Ovary (tissue), 10 donors: ENCODE measurements at places on chromosomes 2 and 18.
A peak's percentile ranks its signal among the peaks of the same experiment; 100 is the strongest.

- DNase-seq = no peak
Measured at GRCh38 chr2:176751314-176752227, 461.0 kb upstream of the HNRNPA3 start.

DNA sequence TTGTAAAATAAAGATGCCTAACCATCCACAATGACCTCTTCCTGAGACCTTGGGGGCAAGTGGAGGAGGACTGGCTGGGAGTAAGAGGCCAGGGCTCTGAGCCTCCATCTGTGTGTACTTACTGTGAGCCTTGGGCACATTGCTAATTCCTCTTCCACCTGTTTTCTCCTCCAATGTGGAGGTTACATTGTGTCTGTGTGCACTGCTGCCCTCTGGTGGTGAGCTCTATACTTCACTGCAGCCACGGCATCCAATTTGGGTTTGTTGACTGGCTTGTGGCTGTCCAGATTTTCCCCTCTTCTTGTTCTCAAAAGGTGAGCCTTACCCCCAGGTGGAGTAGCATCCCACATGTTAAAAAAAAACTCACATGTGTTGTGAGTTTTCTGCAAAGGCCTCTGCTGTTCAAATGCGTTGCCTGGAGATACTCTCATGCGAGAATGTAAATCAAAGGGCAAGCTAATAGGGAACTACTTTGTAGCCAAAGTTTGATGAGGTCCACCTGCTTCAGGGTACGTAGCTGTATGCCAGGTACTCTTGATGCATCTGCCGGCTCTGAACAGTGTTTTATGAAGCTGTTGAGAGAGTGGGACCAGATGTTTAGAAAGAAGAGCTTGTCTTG is 80.8 kb downstream of the APOB start:
- peak; percentile 69 for DNase-seq

- peak; percentile 86 for DNase-seq
Measured at GRCh38 chr2:207143215-207144172, 22.3 kb downstream of the KLF7 start.

DNA sequence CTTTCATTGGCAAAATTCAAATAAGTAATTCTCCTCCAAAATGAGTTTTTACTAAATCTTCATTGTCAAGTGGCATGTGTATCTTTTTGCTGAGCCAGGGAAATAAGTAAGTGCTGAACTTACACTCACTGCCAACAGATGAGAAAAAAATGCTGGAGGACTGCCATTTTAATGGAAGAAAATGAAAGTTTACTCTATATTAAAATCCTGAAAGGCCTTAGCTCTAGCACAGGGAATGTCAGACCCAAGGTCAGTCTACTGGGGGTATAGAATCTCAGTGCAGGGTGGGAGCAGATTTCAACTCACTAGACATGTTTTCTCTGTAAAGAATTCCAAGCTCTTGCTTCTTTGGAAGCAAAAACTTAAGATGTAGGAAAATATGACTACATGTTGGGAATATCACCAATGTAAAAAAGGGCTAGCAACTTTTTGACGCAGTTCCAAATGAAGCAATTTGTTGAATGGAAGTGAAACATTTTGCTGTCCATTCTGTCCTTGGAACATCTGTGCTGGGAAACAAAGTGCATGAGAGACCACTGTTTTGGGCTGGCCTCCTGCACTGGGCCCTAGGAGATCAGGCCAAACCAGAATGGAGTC is 127.0 kb downstream of the ST6GAL2 start:
- no peak for DNase-seq

GRCh38 chr2:138123741-138124140 is 159.5 kb downstream of the HNMT start:
- DNase-seq = no peak

DNA sequence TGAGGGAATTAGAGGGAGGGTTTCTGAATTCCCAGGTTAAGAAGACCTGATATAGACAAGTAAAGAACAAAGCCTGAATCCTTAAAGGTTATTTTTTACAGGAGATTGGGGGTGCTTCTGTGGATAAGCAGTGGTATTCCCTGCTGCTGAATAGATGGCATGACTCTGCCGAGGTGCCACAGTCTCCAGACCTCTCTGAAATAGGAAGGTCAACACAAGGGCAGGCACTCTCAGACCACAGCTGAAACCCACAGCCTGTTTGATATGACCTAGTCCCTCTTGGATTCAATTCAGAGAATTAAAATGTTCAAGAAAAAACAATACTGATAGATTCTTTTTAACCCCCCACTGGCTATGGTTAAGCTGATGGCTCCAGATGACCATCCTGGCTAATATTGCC is 259.3 kb downstream of the PTGR3 start:
- DNase-seq = no peak

DNA sequence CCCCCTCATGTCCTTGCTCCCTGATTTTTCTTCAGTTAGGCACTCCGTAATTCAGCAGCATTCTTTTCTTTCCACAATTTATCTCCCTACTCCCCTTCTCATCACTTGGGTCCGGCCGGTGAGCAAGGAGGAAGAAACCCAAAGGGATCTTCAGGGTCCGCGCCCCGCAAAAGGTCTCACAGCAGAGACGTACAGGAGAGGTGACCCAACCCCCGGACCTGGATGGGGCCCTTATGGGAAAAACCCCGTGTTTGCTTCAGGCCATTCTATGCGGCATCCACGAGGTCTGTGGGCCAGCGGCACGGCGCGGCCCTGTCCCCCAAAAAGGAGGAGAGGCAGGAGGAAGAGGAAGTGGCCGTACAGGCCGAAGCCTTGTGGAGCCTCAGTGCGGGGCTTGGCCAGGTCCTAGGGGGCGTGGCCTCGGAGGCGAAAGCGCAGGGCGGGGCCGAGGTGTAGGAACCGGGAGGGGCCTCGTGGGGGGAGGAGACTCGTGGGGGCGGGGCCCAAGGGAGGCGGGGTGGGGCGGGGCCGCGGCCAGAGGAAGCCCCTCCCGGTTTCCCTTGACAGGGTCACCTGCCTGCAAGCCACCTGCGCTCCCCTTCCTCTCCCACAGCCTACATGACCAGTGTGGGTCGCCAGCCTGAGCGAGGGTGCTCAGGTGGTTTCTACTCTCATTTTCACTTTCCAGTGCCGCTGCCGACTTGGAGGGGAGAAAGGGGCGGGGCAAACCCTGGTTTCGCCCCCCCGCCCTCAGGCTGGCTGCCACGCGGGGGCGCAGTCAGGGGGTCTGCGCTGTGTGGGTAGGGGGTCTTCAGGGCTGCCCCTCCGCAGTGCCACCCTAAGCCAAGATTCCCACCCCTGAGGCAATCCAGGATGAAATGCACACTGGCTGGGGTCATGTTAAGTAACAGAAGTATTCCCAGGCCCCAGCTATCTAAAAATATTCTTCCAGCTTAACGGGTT is 156.4 kb upstream of the XPO1 start:
- DNase-seq = peak; percentile 98

DNA sequence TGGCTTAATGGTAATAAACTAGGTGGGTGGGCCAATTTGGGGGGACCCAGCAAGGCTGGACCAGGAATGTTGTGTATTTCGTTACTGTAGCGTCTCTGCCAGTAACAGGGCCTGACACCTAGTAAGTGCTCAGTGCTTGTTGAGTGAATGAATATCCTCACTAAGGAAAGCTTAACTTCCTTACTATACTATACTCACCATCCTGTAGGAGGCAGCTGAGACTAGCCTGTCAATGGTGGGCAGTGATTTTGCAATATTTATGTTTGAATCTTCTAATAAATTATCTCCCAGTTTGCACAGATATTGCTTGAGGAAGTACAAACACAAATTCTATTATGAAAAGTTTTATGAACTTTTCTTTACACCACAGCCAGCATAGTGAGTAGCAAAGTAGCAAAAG is 370.7 kb upstream of the SYT4 start:
- DNase-seq = no peak

- DNase-seq = no peak
Measured at GRCh38 chr2:164694275-164694695, 73.0 kb upstream of the GRB14 start.

DNA sequence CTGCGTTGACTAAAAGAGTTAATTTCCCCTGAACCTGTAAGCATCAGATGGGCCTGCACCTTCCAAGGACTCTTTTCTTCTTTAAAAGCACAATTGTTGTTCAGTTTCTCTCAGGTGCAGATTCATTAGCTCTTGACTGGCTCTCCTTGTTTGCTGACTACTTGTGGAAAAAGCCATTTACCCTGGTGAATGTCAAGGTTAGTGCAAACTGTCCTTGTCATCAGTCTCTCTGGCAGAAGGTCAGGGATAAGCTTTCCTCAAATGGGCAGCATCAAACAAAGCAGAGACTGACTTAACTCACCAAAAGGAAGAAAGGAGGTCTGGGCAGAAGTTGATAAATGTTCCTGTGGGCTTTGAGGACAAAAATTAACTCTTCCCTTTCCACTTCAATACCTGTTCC is 922.7 kb downstream of the BCL11A start:
- DNase-seq = no peak

- no peak for DNase-seq
Measured at GRCh38 chr2:146952696-146953095, 892.1 kb upstream of the ACVR2A start.

DNA sequence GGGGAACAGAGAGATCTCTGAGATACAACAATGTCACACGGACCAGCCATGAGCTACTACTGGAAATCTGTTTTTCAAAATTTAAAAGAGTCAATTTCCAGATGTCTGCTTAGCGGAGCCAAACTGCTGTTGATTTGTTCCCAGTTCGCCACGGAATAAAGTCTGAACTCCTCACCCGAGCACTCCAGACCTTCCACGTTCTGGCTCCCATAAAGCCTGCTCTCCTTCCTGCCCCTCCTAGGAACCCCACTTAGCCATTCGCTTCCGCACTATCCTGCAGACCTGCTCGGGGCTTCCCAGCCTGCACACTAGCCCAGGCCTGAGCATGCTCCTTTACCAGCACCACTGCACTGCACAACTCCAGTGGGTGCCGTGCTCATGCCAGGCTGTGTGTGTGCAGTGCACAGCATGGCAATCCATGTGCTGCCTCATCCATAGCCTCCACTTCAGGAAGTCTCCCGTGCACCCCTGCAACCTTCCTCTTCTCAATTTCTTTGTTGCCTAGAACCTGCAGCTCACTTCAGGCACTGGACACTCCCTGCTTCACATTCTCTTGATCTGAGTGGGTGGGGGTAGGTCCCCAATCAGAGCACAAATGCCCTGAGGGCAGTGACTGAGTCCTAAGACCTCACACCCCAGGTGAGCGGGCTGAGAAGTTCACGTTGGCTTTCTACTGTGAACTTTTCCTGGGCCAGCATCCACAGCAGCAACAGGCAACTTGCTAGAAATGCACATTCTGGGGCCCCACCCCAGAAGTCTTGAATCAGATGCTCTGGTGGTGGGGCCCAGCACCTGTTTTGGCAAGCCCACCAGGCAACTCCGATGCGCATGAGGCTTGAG is 53.7 kb downstream of the ZBTB7C start:
- no peak for DNase-seq

DNA sequence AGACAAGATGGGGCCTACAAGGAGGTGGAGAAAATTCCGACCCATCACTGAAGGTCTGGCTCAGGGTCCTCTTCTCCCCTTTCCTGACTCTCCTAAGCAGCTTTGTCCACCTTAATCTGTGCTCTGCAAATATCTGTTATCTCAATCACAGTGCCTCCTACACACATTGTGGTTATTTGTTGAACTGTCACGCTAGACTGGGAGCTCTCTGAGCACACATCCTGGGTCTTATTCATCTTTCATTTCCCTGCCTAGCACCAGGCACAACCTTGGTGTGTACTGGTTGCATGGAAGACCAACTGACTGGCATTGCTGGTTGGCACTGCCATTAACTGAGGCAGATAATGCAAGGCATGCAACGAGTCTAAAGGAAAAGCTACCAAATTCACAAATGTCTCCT is 122.9 kb upstream of the ST6GAL2 start:
- no peak for DNase-seq
